ENCODE measurements at places on chromosomes 16 and 17. TPM values are rescaled to one million over a fixed set of nuclear protein-coding genes. Genes with fewer than 3 reads are reported as not detected.

The GRAP gene
- total RNA-seq, result 1.5 TPM

The GAS2L2 gene
- 0.52 TPM for total RNA-seq

The HOXB8 gene
- total RNA-seq, result 51.0 TPM

The CCL15 gene
- 6.1 TPM for total RNA-seq

The TVP23C gene
- total RNA-seq, result 4.6 TPM

The SMPD3 gene
- 50.7 TPM for total RNA-seq

The TPPP3 gene
- 70.9 TPM for total RNA-seq

The HSDL1 gene
- total RNA-seq, result 5.8 TPM

The KRT12 gene
- 0.33 TPM for total RNA-seq

The OMG gene
- total RNA-seq, result not detected

The KRTAP4-5 gene
- total RNA-seq, result not detected

The NTN1 gene
- total RNA-seq, result 0.03 TPM

The APOBR gene
- total RNA-seq, result not detected

The CD19 gene
- not detected for total RNA-seq

Data from HT-29 (cell line).